Vagina (tissue), 2 donors: ENCODE measurements at places on chromosomes 6 and 20. TPM values are rescaled to one million over a fixed set of nuclear protein-coding genes. Genes with fewer than 3 reads are reported as not detected.

- DNase-seq, result no peak
Measured at GRCh38 chr6:24524329-24524728, 29.6 kb downstream of the ALDH5A1 start.

Gene IPCEF1
- total RNA-seq, result 2.0 TPM

DNA sequence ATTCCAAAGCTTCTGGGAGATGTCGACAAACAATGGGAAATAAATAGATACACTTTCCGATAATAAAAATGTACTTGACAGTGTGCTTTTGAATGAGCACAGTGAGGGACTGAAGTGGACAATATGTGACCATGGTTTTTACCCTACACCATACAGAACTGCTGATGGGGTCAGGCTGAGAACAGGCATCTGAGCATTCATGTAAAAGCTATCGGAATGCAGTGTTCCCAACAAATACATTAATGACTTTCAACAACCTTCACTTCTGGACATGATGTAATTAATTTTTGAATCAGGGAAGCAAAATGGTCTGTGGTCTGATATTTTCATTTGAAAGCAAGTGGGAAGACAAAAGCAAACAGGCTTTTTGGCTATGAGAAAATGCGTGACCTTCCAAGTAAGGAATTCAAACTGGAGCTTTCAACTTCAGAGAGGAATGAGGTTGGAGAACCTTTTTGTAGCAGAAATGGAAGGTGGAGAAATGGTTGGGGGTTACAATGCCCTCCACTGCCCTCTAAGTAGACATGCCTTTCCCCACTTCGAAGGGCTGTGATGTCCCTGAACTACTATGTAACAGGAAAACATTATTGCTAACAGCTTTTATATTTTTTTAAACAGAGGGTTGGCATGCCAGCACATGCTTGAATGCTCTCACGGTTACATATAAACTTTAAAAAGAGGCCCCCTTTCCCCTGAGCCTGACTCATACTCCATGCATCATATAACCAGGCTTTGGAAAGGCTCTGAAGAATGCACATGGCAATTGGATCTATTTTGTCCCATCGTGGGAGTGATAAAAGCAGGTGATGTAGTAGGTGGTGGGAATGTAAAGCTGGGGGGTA, 203.5 kb upstream of the CITED2 start:
- DNase-seq, result no peak

Gene CALHM5
- 2.2 TPM for total RNA-seq

- no peak for DNase-seq
Measured at GRCh38 chr20:58808271-58809046, 42.2 kb downstream of the GNAS-AS1 start.

Gene BMP6
- total RNA-seq, result 3.2 TPM

DNA sequence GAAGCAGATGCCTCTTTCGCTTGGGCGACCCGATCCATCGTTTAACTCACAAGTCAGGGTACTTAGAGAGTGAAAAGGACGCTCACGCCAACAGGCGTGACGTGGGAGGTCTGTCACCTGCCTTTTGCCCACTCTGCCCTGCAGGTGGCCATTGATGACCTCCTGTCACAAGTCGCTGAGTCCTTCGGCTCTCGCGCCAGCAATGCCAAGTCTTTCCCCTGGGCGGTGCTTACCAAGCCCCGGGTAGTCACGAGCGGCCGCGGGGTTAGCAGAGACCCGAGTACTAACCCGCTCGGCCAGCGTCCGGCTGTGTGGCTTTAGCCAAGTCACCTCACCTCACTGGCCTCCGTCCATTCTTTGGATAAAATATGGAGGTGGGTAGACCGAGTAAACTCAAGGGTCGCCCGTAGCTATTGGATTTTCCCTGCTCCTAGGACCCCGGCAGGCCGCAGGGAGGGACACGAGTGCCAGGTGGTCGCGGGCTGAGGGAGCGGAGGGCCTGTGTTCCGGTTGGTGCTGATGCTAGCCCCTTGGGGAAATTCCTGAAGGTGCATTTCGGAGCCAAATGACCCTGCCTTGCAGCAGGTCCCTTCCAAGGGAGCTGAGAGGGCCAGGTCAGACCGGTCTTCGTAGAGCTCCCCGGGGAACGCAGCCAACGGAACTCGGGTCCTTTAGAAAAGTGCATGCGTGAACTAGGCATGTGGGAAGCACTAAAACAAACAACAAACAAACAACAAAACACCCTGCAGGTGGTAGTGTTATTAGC, 668 bp downstream of the PKIB start:
- DNase-seq, result no peak

Gene PTPRT
- total RNA-seq, result not detected

Gene CLVS2
- total RNA-seq, result 1.5 TPM

Gene CFB
- 9.6 TPM for total RNA-seq
